ENCODE measurements at places on chromosomes 7 and 10. TPM values are rescaled to one million over a fixed set of nuclear protein-coding genes. Genes with fewer than 3 reads are reported as not detected.

UFSP1 gene
- 9.9 TPM for polyA plus RNA-seq

C7orf33 gene
- not detected for polyA plus RNA-seq

DNA sequence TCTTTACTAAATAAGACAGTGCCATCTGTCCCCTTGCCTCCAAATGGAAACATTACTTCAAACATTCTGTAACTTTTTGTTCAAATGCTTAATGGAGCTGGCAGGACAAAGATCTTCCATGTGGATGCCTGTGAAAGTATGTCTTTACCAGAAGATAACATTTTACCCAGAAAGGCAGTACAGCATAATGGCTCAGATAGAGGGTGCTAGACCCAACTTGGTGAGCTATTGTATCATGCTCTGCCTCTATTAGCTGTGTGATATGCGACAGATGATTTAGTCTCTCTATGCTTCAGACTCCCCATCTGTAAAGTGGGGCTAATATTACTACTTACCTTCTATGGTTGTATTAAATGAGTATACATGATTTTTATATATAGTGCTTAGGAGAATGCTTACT lies 8.8 kb upstream of the SMKR1 start:
- DNase-seq = no peak

ACTL6B gene
- not detected for polyA plus RNA-seq

DNA sequence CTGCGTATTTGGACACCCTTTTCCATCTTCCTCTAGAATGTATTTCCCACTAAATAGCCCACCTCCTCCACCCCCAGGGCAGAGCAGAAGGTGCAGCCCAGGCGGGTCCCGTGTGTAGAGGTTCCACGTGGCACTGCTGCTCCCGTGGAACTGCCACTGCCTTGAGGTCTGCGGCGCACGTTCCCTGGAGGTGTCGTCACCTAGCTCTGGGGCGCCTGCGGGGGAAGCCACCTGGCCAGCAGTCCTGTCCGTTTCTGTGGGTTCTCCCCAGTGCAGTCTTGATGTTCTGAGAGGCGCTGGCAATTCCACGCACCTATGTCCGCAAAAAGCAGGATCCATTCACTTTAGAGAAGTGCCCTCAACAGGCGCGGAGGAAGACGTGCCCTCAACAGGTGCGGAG lies 21.9 kb downstream of the BNIP3 start:
- DNase-seq = no peak

GRCh38 chr10:93749218-93749799 lies 8.4 kb upstream of the LGI1 start:
- DNase-seq = no peak

DNA sequence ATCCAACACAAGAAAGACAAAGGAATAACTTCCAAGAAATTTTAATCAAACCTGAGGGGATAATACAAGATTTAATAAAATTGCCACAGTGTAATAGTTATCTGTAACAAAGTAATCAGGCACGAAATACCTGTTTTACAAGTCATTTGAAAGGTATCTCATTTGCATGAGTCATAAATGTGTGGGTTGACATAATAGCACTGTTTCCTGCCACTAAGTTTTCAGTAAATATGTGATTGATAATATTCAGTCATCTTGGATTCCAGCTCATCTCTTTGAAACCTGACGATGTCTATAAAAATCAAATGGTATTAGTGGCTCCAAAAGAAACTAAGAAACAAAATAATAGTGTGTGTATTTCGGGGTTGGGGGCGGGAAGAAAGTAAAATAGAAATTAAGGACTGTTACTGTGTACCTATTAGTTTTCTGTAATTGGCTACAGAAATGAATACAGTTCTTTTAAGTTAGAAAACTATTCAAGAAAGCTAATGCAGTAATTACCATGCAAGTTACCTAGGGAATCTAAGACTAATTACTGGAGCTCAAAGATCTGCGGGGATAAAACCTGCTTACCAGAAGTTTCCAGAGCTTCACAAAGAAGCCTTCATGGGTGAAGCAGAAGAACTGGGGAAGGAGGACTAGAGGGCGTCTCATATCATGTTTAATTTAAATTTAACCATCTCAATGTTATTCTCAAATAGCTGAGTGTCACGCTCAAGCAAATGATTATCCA lies 100.7 kb downstream of the ST8SIA6 start:
- no peak for DNase-seq

GRCh38 chr10:45418849-45419675 lies 45.0 kb downstream of the ALOX5 start:
- peak; percentile 69 for DNase-seq

HIF1AN gene
- 37.4 TPM for polyA plus RNA-seq

GRCh38 chr7:133355822-133356221 lies 102.9 kb downstream of the EXOC4 start:
- DNase-seq = no peak

DNA sequence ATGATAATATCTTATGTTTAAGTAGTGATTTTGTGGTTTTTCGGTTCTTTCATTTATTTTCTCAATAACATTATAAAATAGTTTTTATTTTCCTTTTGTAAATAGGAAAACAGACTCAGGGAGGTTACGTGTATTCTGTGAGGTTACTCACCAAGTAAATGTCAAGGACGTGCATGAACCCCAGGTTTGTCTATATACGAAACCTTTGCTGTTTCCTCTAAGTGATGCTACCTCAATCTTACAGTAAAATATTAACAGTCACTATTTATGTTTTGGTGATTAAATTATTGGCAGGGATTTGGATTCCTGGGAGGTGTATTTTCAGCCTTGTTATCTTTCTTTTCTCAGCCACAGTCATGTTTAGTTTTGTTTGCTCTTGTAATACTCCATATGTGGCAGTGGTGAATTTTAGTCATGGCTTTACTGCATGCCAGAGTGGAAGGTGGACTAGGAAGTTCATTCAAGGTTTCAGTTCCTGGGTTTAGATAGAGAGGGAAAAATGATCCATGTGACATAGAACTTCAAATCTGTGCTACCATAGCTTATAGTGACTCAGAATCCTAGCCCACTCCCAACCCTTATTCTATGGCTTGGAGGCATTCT lies 139.9 kb downstream of the ARL4A start:
- no peak for DNase-seq

GRCh38 chr7:1624999-1625927 lies 44.8 kb upstream of the ELFN1 start:
- no peak for DNase-seq

- no peak for DNase-seq
Observed at GRCh38 chr7:64557601-64558322, 5.1 kb downstream of the ZNF680 start.

DNA sequence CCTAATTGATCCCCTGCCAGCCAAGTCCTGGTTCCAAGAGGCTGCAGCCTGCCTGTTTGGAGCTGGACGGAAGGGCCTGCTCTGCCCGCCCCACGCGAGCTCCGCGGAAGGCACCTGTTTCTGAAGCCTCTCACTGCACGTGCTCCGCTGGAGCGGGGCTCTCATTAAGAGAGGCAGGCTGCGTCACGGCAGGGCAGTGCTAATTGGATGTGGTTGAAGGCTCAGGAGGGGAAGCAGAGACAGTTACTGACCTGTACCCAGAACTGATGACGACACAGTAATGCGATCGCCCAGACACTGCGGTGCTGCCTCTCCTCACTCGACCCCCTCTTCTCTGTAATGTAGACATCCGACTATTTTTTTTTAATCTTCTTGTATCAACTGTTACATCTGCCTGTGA lies 411.1 kb upstream of the MGMT start:
- no peak for DNase-seq

- no peak for DNase-seq
Observed at GRCh38 chr7:47149971-47150370, 431.9 kb downstream of the TNS3 start.

OR9A2 gene
- polyA plus RNA-seq = not detected

- no peak for DNase-seq
Observed at GRCh38 chr7:122059542-122059941, 84.5 kb downstream of the AASS start.

DNA sequence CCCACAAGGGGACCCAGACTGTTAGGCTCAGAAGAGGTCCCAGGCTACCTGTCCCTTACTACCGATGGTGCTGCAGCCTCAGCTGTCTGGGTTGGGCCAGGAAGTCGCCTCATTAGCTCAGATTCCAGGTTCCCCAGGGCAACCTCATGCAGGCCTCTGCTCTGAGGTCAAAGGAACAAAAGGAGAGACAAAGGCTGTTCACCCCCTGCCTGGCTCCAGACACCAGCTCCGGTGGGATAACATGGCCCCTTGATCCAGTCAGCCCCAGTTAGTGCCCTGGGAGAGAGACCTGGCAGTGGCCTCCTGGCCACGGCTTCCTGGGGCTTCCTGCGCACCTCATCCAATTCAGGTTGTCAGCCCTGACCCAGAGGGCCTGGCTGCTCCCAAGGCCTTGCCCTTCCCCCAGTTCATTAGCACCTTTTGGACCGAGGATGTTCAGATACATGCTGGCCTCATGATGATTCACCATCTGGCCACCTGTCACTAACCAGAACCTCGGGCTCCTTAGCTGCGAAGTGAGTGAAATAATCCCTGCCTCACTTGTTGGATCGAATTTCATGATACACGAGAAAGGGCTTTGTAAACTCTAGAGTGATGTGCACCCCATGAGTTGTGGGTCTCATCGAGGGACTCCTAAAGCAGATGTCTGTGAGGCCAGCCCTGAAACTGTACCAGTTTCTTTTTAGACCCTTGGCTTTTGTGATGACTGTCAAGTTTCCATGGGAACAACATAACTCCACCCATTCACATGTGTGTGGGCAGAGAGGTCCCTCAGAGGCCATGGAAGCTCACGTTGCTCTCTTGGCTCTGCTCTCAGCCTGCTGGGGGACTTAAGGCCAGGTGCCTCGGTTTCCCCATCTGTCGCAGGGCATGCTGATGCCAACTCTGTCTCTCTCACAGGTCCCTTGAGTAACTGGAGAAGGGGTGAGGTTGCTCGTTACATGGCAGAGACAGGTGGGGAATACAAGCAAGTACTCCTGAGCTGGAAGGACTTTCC lies 79.5 kb upstream of the PCBD1 start:
- no peak for DNase-seq

DNA sequence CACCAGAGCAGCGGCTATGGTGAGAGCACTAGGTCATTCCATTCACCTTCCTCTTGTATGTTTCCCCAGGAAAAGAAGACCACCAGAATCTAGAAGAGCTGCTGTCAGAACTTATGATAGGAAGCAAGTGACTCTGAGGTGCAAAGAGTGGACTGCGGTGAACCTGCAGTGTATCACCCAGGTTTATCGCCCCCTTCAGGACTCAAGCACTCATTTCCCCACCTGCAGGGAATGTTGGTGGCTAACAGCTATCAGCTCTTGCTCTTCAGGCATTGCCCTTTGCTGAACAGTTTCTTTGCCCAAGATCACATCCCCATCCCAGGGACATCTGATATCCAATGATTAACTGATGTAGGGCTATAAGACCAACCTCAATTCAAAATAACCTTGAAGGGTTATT lies 66.3 kb upstream of the IL6 start:
- DNase-seq = peak; percentile 6

GRCh38 chr10:14812271-14812670 lies 25.6 kb downstream of the CDNF start:
- no peak for DNase-seq

GRCh38 chr10:125113691-125114371 lies 46.5 kb downstream of the CTBP2 start:
- DNase-seq = peak; percentile 51

DNA sequence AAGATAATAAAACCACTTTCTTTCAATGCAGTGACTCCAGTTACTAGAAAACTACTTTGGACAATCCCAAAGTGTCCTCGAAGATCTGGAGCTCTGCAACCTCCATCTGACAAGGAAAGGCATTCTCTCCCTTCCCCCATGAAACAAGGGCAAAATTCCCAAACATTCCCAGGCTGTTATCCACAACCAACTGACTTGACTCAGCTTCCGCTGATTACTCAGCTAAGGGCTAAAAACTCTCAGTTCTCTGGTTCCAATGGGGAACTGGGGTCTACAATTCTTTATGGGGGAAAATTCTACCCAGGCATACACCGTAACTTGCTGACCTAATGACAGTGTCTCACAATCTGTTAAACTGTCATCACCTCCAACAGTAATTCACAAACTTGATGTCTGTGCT lies 48.4 kb downstream of the SFMBT2 start:
- no peak for DNase-seq

WNT8B gene
- polyA plus RNA-seq = not detected

GIMAP5 gene
- 0.22 TPM for polyA plus RNA-seq

- peak; percentile 44 for DNase-seq
Observed at GRCh38 chr7:81789406-81790119, 19.7 kb upstream of the HGF start.

GRCh38 chr7:37441386-37441760 lies 7.3 kb downstream of the ELMO1 start:
- DNase-seq = no peak

- DNase-seq = no peak
Observed at GRCh38 chr7:42982604-42983115, 50.5 kb downstream of the MRPL32 start.

- no peak for DNase-seq
Observed at GRCh38 chr7:117717357-117717756, 155.9 kb downstream of the CTTNBP2 start.
